ENCODE measurements at places on chromosomes 1 and 21. TPM values are rescaled to one million over a fixed set of nuclear protein-coding genes. Genes with fewer than 3 reads are reported as not detected.

GRCh38 chr1:197017558-197018146, 40.3 kb downstream of the CFHR5 start:
- H3K27ac ChIP-seq: no peak overlapping the region
- H3K36me3 ChIP-seq: 0 out of 2 replicates have a peak, but pooled peaks cover 2% of the 10 kb centered on the region
- peaks cover 14% of the 10 kb centered on the region for H3K4me1 ChIP-seq
- H3K4me3 ChIP-seq: no peak overlapping the region
- DNase-seq: no peak

DNA sequence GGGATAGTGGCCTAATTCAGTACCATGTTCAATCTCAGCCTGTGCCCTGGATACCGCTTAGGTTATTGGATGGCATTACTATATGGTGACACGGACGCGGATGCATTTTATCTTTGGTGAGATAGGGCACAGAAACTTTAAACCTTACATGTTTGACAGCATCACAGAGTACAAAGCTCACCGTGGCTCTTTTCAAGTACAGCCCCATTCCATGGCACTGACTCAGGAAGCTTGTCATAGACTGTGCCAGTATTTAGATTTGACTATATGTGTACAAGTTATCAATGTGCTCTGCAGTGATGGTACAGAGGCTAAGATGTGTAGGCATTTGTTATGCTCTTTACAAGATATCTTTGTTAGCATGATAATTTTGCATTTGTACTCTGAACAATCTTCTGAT, 169.0 kb downstream of the RYR2 start:
- no peak overlapping the region for H3K27ac ChIP-seq
- no peaks in the 10 kb centered on the region for H3K36me3 ChIP-seq
- H3K27me3 ChIP-seq: no peaks in the 10 kb centered on the region

GRCh38 chr1:180951186-180951745, 38.6 kb downstream of the KIAA1614 start:
- H3K36me3 ChIP-seq: no peaks in the 10 kb centered on the region
- H3K27me3 ChIP-seq: no peaks in the 10 kb centered on the region
- no peak for DNase-seq
- no peak overlapping the region for H3K27ac ChIP-seq

- DNase-seq: no peak
- H3K4me1 ChIP-seq: peaks cover 37% of the 10 kb centered on the region
- H3K4me3 ChIP-seq: no peak overlapping the region
- no peaks in the 10 kb centered on the region for H3K36me3 ChIP-seq
- H3K27me3 ChIP-seq: no peaks in the 10 kb centered on the region
These were observed 99.7 kb upstream of the BEND5 start for GRCh38 chr1:48876330-48876785.

- H3K4me1 ChIP-seq: peaks cover 17% of the 10 kb centered on the region
- no peaks in the 10 kb centered on the region for H3K27me3 ChIP-seq
- H3K4me3 ChIP-seq: no peak overlapping the region
These were observed 44.5 kb downstream of the TIAM1 start for GRCh38 chr21:31299291-31300147.

DNA sequence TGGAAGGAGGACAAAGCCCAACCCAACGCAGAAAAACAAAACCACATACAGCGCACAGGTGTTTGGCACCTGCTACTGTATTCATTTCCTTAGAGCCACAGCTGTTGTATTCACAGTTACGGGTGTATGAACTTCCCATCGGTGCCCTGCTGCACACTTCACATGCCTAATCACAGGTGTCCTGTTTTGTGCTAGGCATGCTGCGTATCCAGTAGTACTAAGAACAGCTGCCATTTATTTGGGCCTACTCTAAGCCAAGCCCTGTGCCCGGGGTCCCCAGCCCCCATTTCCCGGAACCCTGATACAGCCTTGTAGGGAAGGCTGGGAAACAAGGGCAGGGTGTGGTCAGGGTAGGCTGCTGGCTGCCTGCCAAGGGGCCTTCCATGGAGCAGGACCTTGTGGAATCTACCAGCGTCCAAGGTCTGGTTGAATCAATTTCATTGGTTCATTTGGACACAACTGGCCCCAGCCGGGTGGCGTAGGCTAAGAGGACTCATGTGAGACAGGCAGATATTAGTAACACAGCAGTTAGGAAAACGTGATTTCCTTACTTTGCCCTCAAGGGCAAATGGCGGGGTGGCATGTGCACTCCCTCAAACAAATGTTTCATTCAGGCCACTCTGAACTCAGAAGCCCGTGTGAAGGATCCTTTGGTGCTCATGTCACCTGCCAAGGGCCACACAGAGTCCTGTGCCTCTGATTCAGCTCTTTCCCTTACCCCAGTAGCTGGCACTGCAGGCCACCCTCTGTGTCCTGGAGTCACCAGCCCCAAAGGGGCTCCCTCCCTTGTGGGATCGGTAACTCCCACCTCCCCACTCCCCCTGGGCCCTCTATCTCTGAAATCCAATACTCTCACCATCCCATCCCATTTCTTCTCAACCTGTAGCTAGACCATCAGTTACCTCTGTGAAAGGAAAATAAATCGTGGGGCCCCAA, 986 bp upstream of the RNF186 start:
- peak overlapping the region; percentile 99 for H3K27ac ChIP-seq
- DNase-seq: no peak
- H3K36me3 ChIP-seq: no peaks in the 10 kb centered on the region
- peak overlapping the region; percentile 49 for H3K4me3 ChIP-seq
- H3K4me1 ChIP-seq: peaks cover 59% of the 10 kb centered on the region

DNA sequence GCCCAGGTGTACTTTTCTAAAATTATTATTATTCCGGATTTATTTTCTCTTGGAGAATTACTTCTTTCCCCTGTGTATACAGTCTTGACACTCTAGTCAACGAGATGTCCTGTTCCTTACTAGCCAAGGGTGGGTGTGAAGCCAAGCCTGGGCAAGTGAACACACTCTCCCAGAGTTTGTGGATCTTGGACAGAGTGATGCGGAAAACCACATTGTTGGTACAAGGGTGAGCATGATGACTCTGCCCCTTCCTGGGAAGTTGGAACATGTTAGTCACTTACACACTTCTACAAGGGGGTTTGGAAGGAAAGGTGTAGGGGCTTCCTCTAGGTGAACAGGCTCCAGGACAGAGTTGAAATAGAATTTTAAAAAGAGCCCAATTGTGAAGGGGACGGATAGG, 20.0 kb upstream of the RD3 start:
- H3K27ac ChIP-seq: no peak overlapping the region
- H3K4me3 ChIP-seq: no peak overlapping the region
- H3K27me3 ChIP-seq: peaks cover 25% of the 10 kb centered on the region
- no peak for DNase-seq
- H3K36me3 ChIP-seq: no peaks in the 10 kb centered on the region

DNA sequence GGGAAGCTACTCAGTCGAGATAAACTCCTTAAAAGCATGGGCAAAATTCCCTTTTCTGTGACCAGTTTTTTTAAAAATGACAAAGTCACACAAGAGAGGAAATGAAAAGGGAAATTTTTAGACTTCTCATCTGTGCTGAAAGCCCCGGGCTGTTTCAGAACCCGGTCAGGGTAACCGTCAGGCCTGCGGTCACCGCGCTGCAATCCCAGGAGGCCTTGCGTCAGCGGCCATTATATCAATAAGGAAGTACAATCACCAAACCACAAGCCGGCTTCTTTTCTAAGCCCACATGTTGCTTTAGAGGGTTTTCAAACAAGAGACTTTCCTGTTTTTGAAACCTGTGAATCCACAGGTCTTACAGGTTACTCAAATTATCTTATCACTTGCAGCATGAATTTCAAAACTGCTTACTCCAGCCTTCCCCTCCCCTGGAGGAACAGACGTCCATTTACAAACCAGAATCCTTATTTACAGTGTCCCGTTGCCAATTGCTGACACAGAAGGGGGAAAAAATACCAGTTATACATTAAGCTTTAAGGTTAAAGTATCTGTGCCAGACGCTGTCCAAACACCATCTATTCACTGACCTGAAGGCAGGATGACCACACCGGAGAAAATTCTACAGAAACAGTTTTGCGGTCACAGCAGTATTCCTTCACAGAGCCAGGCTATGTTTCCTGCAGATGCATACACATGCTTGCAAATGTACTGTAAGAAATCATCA, 165.3 kb downstream of the TOMM20 start:
- no peaks in the 10 kb centered on the region for H3K27me3 ChIP-seq
- H3K27ac ChIP-seq: no peak overlapping the region
- H3K4me1 ChIP-seq: peaks cover 36% of the 10 kb centered on the region
- no peak overlapping the region for H3K4me3 ChIP-seq
- no peaks in the 10 kb centered on the region for H3K36me3 ChIP-seq

DNA sequence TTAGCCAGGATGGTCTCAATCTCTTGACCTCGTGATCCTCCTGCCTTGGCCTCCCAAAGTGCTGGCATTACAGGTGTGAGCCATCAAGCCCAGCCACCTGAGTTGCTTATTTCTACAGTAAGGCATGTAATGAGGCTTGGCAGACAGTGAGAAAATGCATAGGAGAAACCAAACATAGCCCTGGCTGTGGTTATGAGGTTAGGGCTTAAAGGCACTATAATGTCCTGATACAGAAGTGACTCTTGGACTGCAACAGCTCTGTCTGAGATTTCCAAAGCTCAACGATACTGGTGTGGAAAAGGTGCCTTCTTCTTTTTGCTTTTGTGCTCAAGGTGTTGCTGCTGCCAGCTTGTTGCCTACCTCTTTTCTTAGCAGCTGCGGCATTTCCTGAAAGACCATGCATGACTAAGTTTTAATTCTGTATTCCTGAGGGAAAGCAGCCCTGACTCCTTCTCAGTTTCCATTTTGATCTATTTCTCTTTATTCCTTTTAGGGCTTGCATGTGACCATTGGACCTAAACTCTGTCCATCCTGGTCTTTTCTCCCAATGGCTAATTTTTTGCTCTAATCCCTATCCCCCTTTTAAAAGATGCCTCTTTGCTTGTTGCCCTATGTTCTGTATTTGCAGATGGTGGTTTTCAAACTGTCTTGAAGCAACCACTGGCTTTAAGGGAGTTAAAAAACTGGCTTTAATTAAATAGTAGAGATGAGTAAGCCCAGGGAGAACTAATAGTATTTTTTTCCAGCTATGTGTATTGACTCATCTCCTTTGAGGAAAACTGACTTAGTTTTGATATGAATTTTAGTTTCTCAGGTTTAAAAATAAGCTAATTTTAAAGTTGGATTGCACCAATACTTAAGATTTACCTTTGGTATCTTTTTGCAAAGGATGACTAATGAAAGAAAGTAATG, 70.3 kb downstream of the KIF1B start:
- no peak for DNase-seq
- no peak overlapping the region for H3K27ac ChIP-seq
- H3K36me3 ChIP-seq: peaks cover 38% of the 10 kb centered on the region
- no peak overlapping the region for H3K4me3 ChIP-seq
- no peaks in the 10 kb centered on the region for H3K4me1 ChIP-seq

DNA sequence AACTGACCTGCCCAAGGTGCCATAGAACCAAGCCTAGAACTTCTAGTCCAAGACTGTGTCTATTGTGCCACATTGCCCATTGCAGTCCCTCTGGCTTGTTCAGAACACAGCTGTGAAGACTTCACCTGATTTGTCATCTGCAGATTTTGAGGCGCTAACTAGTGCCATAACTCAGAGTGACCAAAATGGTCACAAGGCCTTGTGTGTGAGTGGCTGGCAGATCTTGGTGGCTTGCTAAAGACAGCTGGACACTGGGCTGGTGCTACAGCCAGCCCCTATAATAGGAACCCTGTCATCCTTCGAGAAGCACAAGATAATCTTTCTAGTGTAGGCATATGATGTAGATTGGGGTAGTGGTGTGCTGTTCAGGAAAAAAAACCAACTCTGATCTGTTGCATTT, 63.7 kb upstream of the IFNLR1 start:
- no peak overlapping the region for H3K4me3 ChIP-seq
- no peaks in the 10 kb centered on the region for H3K36me3 ChIP-seq
- H3K27ac ChIP-seq: no peak overlapping the region
- no peaks in the 10 kb centered on the region for H3K27me3 ChIP-seq
- no peak for DNase-seq
- H3K4me1 ChIP-seq: no peaks in the 10 kb centered on the region

DNA sequence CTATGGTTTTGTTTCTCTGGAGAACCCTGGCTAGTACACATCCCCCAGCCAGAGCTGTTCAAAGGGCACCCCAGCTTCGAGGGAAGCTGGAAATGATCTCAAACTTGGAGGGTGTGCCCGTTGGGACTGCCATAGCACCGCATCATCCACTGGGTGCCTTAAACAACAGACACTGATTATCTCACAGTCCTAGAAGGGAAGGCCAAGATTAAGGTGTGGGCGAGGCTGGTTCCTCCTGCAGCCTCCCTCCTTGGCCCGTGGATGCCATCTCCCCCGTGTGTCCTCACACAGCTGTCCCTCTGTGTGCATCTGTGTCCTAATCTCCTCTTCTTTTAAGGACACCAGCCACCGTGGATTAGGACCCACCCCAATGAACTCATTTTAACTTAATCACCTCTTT, 4.2 kb upstream of the IBA57 start:
- no peaks in the 10 kb centered on the region for H3K36me3 ChIP-seq
- DNase-seq: no peak
- H3K4me3 ChIP-seq: no peak overlapping the region
- H3K4me1 ChIP-seq: peaks cover 8% of the 10 kb centered on the region
- H3K27ac ChIP-seq: no peak overlapping the region

DNA sequence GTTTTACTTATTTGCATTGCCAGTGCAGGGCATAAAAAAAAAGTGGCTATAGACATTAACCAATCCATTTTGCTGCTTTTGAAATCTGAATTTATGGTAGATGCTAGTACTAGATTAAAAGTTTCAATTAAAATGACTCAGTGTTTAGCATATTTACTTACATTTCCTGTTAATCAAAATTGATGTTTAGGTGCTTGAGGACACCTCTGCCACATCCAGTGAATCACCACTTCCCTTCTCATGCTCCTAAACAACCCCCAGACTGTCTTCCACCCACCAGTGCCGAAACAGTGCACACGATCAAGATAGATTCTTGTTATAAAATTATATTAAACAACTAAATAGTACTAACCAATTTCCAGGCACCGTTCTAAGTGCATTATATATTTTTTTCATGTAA, 32.7 kb downstream of the HSD17B7 start:
- no peak overlapping the region for H3K27ac ChIP-seq
- no peak for DNase-seq
- H3K4me1 ChIP-seq: peaks cover 18% of the 10 kb centered on the region
- H3K36me3 ChIP-seq: no peaks in the 10 kb centered on the region
- peaks cover 10% of the 10 kb centered on the region for H3K27me3 ChIP-seq
- H3K4me3 ChIP-seq: peak overlapping the region; percentile 92

- peaks cover 22% of the 10 kb centered on the region for H3K4me1 ChIP-seq
- DNase-seq: no peak
- H3K27me3 ChIP-seq: no peaks in the 10 kb centered on the region
- no peak overlapping the region for H3K27ac ChIP-seq
- H3K36me3 ChIP-seq: peaks cover 26% of the 10 kb centered on the region
These were observed 131.3 kb downstream of the CACHD1 start for GRCh38 chr1:64601207-64601606.

DNA sequence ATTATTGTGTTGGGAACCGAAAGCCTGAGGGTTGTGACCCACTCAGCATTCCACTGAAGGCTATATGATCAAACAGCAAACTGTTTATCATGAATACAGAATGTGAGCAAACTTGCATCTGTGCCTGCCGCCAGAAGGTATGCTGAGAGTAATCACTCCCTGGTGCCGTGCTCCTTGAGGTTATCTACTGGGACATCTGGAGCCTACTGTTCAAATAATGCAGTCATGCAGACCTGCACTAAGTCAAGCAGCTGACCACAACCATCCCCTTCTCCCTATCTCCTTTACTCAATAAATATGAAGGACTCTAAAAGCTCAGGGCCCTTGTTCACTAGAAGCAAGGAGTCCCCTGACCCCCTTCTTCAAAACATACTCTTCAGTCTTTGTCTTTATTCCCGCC, 13.5 kb downstream of the GSTM5 start:
- peaks cover 21% of the 10 kb centered on the region for H3K36me3 ChIP-seq
- no peak for DNase-seq
- peaks cover 8% of the 10 kb centered on the region for H3K4me1 ChIP-seq
- H3K27me3 ChIP-seq: peaks cover 22% of the 10 kb centered on the region

The EPHA8 gene
- 7.1 TPM for total RNA-seq

The LEMD1 gene
- total RNA-seq: 26.3 TPM

The C1orf74 gene
- 4.1 TPM for total RNA-seq

The CFAP126 gene
- not detected for total RNA-seq
